GM19239 (cell line): ENCODE measurements at places on chromosomes 7 and 10.

GRCh38 chr10:48604039-48604990, 558 bp downstream of the ARHGAP22 start:
- no peak for DNase-seq

DNA sequence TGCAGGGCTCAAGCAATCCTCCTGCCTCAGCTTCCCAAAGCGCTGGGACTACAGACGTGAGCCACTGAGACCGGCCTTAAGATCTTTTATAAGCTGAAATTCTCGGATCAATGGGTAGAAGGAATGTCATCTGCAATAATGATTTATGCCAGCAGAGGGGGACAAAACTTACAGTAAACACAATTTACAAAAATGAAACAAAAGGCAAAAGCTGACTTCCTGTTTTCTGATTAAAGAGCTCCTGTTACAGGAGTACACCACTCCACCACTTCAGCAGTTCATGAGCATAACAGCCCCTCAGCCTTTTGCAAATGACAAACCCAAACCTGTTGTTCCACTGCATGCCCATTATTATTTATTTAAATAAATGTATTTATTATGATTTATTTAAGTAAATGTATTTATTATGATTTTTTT, 88.5 kb upstream of the ATP6V0A4 start:
- peak; percentile 65 for DNase-seq

- DNase-seq, result no peak
Measured at GRCh38 chr10:69089638-69090599, 2.0 kb downstream of the SRGN start.

DNA sequence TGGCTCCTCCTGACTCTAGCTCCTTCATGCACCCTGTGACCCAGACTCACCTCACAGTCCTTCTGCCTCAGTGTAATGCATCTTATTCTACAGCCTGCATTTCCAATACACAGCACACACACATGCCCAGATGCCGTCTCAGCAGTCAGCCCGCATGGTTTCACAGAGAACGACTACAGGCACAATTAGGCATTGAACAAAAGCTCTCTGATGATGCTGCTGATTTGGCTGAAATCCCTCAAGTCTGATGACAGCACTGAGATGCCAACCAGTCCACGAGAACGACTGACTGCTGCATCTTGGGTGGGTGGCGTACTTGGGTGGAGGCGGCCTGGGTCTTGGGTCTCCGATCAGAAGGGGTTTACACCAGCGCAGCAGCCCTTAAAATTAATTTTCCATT, 200.4 kb downstream of the TAX1BP1 start:
- no peak for DNase-seq

DNA sequence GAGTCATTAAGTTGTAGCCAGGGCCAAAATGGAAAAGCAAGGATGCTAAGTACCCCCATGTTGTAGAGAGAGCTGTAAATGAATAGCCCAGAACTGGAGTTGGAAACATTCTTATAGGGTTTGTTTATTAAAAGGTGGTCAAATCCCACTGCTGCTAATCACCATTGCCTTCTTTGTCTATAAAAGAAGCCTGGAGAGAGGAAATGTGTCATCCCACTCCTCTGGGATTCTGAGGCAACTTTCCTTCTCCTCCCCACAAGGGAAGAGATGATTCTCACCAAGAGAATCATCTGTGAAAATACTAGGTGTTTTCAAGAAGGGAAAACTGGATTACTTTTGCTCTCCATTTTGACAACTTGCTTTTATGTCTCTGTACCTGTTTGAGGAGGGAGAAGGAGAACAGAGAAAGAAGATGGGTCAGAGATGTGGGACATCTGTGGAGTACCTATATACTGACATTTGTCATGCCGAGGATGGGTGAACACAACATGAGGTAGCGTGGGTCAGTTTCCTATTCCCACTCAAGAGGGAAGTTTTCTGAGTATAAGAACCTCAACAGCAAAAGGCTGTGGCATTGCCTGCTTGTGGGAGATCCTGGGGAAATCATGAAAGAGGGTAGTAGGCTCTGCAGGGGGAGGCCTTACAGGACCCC, 262.2 kb downstream of the KIF20B start:
- no peak for DNase-seq

GRCh38 chr10:37865957-37866803, 8.8 kb upstream of the ZNF248 start:
- no peak for DNase-seq

- no peak for DNase-seq
Measured at GRCh38 chr10:24493165-24493564, 230.5 kb downstream of the ARHGAP21 start.

GRCh38 chr7:95684037-95684436, 87.7 kb upstream of the PDK4 start:
- no peak for DNase-seq

- DNase-seq, result no peak
Measured at GRCh38 chr10:101564490-101564991, 23.5 kb downstream of the POLL start.

DNA sequence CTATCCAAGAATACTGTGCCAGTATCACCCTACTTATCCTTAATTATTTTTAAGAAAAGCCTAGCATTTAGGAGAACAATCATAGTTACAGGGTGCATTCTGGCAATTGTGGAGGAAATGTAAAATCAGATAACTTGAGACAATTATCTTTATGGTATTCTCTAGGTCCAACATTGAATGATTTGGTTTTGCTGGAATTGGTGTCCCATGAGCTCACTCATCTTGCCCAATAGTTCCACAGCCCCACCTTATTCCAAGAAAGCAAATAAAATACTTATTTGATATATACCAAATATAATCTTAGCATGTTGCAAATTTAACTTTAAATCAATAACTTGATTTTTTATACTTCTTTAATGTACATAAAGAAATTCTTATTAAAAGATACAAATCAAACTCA, 65.3 kb downstream of the DGKB start:
- no peak for DNase-seq
